NCI-H146 (cell line): ENCODE measurements at places on chromosomes 4 and X.

GRCh38 chr4:2370597-2371320 is 47.7 kb downstream of the ZFYVE28 start:
- no peak for DNase-seq

GRCh38 chr4:93066749-93067148 is 761.8 kb upstream of the ATOH1 start:
- DNase-seq = no peak

DNA sequence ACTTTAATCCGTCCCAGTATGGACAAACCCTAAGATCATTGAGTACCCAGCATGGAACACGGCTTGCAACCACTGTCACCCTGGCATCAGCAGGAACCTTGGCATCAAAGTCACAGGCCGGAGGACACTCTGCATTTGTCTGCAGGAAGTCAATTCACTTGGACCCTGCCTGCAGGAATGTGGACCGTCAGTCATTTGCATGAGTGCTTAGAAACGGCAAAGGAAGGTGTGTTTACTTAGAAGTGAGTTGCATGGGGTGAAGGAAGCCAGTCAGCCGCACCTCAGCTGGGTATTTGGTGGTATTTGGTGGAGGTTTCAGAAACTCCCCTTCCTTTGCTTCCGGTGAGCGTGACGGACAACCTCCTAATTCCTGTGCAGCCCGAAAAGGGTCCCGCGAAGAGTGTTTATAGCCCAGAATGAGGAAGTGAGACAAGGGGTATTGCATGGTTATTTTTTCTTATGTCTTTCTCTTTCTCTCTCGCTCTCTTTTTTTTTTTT is 15.5 kb downstream of the P2RY8 start:
- DNase-seq = no peak

- no peak for DNase-seq
Measured at GRCh38 chr4:100042235-100042634, 92.2 kb upstream of the H2AZ1 start.

DNA sequence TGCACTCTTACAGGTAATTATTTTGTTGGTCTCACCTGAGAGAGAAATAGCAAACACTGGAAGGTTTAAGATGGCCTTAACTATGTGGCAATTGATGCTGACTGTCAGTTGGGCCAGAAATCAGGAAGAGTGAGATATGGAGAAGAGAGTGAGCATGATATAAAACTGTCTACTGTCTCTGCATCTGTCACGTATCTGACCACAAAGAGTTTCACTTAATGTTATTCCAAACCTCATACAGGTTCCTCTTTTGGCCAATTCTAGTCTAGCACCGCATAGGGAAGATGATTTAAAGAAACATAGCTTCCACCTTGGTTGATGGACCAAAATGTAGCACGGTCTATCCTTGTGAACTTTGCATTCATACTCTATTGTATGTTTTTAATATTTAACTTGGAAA is 381.0 kb upstream of the BOD1L1 start:
- no peak for DNase-seq
